ENCODE measurements at places on chromosomes 7 and 10.
A peak's percentile ranks its signal among the peaks of the same experiment; 100 is the strongest.

- no peak for DNase-seq
These were observed 33.8 kb upstream of the INPP5A start for GRCh38 chr10:132503581-132504421.

- DNase-seq, result no peak
These were observed 69.6 kb downstream of the NT5C2 start for GRCh38 chr10:103123282-103124024.

DNA sequence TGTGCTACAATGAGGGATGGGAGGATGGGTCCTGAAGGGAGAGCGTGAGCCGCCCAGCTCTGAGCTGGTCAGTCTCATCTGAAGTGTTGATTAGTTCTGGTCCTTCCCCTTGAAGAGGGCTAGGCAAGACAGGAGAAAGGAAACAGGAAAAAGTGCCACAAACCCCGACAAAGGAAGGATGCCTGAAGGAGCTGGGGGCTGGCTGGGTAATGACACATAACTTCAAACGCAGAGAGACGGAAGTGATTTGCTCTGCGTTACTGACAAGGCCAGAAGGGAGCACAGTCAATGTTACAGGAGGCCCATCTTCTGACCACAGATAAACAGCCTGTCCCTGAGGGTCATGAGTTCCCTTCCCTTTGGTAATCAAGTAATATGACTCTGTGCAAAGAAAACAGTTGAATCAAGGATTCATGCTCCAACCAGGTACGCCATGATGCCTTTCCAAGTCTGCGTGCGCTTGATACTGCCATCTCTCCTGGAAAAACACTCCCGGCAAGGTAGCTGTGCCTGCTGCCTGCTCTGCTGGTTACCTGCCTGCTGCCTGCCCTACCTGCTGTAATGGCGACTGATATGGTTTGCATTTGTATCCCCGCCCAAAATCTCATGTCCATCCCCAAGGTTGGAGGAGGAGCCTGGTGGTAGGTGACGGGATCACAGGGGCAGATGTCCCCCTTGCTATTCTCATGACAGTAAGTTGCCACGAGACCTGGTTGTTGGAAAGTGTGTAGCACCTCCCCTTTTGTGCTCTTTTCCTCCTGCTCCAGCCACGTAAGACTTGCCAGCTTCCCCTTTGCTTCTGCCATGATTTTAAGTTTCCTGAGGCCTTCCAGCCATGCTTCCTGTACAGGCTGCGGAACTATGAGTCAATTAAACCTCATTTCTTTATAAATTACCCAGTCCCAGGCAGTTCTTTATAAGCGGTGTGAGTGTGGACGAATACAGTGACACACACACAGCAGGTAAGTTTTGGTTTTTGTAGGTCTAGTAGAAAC, 57.9 kb downstream of the GRB10 start:
- no peak for DNase-seq

GRCh38 chr7:134613623-134614347, 32.9 kb upstream of the BPGM start:
- no peak for DNase-seq

DNA sequence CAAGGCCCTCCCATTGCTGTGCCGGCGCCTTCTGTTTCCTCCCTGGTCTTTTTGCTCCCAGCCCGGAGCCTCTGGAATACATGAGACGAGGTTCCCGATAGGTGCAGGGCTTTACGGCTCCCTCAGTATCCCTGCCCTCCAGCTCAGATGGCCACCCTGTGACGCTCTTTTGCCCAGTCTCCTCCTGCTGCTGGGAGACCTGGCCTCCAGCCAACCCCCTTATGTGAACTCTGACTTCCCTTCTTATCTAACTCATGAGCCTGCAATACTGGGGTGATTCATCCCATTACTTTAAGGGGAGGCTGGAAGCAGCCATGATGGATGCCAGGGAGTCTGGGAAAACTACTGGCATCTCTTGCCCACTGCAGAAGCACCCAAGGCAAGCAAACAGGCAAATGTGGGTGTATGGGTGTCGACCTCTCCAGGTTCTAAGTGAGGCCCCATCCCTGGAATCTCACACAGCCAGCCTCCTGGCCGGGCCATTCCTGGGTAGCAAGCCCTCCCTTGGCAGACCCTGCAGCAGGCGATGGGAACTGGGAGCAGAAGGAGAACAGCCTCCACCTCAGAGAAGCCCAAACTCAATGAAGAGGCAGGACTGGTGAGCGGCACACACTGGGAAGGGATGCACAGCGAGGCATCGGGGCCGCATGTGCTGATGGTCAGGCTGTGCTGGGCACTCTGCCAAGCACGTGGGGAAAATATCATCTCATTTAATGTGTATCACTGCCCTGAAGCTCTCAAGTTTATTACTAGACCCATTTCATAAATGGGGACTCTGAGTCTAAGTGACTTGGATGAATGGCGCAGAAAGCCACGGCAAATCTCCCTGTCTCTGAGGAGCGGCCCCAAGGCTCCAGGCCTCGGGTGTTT, 97.5 kb downstream of the FAM53B start:
- no peak for DNase-seq

DNA sequence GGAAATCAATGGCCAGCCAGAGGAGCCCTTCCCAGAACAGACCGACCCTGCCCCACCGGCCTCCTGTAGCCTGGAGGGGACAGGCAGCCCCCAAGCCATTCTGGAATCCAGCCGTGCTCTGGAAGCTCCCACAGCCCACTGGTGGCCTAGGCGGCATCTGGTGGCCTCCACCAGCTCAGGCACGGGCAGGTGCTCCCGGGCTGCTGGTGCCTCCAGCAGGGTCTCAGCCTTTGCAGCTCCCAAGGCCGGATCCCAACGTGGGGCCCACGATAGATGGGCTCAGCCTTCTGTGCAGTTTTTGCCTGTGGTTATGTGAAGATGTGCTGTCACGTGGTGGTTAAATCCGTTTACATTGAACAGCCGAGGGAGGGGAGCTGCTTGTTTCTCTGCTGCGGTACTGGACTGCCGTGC, 44.4 kb downstream of the JAKMIP3 start:
- DNase-seq, result no peak

GRCh38 chr10:124605001-124605370, 139.2 kb downstream of the FAM53B start:
- DNase-seq, result no peak

- DNase-seq, result no peak
These were observed 18.7 kb upstream of the MCU start for GRCh38 chr10:72673280-72673679.

DNA sequence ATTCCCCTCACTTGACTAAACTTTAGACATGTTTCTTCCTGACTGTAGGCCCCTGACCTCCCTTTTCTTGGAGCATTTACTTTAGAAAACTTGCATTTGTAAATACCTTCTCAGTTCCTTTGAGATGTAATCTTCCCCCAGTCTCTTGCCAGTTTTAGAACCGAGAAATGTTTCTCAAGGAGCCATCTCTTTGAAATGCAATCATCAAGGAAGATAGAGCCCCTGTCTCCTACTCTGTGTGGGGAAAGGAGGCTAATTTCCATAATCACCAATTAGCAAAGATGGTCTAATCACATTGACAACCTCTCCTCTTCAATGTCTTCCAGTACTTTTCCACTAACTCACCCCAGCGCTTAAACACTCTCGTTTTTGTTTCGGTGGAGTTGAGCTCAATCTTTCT, 70.0 kb upstream of the SMIM30 start:
- no peak for DNase-seq

DNA sequence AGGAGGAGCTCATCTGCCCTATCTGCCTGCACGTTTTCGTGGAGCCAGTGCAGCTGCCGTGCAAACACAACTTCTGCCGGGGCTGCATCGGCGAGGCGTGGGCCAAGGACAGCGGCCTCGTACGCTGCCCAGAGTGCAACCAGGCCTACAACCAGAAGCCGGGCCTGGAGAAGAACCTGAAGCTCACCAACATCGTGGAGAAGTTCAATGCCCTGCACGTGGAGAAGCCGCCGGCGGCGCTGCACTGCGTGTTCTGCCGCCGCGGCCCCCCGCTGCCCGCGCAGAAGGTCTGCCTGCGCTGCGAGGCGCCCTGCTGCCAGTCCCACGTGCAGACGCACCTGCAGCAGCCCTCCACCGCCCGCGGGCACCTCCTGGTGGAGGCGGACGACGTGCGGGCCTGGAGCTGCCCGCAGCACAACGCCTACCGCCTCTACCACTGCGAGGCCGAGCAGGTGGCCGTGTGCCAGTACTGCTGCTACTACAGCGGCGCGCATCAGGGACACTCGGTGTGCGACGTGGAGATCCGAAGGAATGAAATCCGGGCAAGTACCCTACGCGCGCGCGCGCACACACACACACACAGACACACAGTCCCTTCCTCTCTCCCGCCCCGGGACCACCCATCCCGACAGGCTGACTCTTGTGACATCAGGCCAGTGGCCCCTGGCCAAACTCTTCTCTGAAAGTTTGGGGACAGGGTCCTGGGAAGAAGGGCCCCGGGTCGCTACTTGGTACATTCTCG, 538 bp downstream of the TRIM8 start:
- DNase-seq, result peak; percentile 23

GRCh38 chr7:138616085-138616484, 85.1 kb downstream of the SVOPL start:
- no peak for DNase-seq

GRCh38 chr10:69335063-69335587, 56.8 kb downstream of the HK1 start:
- DNase-seq, result no peak

Measured in NCI-H2081 treated with DMSO at 0.1 percent for 48 hours (cell line).